ENCODE measurements at places on chromosomes 2 and 18.
A peak's percentile ranks its signal among the peaks of the same experiment; 100 is the strongest.

DNA sequence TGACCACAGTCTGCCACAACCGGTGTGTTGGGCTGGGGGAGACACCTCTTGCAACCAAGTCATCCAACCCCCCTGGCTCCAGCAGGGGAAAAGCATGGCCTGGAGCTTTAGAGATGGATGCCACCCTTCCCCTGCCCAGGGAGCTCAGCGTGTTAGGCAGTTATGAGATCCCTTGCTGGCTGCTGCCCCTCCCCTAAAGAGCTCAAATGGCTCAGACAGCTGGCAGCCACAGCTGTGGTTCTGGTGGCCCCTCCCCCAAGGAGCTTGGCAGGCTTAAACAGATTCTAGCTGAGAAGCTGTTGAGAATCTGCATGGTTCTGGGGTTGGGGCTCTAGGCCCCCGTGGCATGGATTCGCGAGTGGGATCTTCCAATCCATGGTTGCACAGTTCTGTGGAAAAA, 64.7 kb downstream of the TEX51 start:
- DNase-seq, result no peak

DNA sequence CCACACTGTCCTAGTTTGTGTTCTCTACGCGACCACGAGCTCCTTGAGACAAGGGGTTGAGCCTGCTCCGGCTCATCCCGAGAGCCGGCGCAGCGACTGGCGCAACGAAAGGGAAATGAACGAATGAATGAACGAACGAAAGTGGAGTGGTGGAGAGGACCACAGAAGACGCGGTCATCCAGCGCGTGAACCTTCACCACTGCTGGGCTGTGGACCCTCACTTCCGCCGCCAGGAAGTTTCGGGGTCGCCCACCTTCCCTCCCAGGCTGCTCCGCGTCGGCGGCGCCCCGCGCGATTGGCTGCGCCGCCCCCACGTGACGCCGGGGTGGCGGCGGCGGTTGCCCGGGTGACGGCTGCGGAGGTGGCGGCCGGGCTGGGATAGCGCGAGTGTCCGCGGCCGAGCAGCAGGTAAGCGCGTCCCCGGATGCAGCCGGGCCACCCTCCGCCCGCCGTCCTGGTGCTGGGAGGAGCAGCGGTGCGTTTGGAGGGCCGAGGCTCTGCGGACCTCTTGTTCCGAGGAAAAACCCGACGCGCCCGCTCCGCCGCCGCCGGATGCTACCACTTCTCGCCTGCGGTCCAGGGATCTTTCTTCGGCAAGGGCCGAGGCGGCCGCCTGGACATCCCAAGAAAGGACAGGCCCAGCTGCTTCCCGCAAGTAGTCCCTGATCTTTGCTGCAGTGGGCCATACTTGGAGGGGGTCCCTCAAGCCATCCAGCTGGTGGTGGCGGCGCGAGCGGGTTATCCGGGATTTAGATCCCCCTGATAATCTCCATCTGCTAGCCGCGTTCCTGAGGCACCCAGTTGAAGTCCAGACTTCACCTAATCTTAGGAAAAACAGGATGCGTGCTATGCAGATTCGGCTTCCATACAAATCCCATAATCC, at the start of gene ARMC9:
ARMC9 (plus strand) TSS at position 341 of the 883 bp plus-strand sequence. CDS start 7,608 bp downstream, outside the sequence.
- peak; percentile 80 for DNase-seq

- no peak for DNase-seq
Observed at GRCh38 chr2:233056961-233057605, 3.1 kb upstream of the INPP5D start.

DNA sequence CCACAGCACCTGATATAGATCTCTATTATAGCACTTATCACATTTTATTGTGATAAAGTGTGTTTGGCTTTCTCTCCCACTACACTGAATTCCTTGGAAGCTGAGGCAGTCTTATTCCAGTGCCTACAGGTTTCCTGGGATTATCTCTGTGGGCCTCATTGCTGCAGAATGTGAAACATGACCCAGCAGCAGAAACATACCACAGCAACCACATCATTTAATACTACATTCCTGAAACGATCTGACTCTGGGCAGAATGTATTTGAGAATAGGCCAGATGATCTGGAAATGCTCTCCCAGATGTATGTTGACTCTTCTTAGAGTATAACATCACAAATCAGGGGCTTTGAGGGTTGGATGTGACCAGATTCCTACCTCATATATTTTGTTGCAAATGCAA, 323.5 kb upstream of the TANK start:
- DNase-seq, result no peak

DNA sequence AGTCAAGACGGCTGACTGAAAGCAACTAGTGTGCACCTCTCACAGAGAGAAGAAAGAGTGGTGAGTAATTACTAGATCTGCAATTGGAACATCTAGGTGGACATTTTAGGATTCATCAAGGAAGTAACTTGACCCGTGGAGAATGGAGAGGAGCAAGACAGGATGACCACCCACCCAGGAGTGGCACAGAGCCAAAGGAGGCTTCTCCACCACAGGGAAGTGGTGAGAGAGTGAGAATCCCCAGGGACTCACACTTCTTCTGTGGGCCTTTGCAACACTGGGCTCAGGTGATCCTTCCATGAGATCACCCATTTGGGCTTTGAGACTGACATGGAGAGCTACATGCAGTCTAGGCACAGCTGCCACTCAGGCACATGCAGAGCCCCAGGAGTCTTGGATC, 132.8 kb upstream of the GALNT5 start:
- no peak for DNase-seq

DNA sequence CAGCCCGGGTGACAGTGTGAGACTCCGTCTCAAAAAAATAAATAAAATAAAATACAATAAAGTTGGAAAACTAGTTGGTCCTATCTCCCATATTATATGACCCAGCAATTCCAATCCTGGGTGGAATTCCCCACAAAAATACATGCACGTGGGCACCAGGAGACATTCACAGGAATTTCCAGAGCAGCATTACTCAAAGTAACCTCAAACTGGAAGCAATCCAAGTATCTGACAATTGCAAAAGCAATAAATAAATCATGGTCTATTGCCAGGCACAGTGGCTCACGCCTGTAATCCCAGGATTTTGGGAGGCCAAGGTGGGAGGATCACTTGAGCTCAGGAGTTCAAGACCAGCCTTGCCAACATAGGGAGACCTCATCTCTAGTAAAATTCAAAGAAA, 101.2 kb upstream of the MAP4K4 start:
- no peak for DNase-seq

- DNase-seq, result no peak
Observed at GRCh38 chr2:162926501-162926900, 87.9 kb upstream of the KCNH7 start.

GRCh38 chr18:7332452-7332851, 101.6 kb downstream of the LRRC30 start:
- no peak for DNase-seq

DNA sequence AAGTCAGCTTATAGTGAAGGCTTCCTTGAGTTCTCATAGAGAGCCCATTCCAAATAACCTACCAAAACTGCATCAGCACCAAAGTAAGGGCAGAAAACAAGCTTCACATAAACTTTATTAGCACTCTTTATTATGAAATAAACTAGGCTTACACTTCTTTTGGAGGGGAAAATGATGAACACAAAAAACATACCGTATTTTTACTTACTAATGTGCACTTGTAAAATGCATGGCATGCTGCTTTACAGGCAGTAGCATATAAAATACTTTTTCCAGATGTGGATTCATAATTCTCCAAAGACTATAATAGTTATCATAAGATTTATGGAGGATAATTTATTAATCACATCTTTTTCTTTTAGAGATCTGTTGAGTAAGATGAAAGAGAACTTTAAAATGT, 133.9 kb downstream of the OSR1 start:
- DNase-seq, result no peak

DNA sequence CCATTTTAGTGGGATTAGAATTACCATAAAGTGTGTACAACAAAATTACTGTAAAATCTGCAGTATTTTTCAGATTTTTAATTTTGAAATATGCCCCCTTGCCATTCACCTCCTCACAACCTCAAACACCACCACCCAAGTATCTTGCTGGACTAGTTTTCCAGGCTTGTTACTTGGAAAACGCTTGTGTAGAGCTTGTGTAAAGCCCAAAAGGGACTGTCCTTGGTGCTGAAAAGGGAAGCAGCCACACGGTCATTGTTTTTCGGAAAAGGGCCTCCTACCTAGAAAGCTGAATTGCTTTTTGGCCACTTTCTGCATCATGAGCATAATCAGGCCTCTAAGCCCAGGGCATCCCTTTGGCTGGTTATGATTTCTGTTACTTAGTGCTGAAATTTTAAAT, 563.4 kb downstream of the LRRTM4 start:
- no peak for DNase-seq

GRCh38 chr2:121489911-121490583, 40.6 kb upstream of the RNU4ATAC start:
- DNase-seq, result no peak

DNA sequence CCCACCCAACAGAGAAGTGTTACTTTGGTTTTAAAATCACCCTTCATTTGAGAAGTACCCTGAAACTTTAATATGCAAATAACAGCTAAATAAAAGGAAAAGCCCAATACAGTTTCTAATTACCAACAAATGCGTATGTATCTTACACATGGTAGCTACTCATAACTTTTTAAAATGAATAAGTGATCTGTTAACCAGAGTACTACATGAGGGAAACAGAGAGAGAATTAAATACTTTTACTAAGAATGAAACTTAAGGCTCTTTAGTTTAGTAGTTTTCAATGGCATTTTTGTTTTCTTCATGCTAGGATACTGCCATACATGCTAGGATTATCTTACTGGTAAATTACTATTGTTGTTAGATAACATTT, 39.1 kb upstream of the NABP1 start:
- no peak for DNase-seq

DNA sequence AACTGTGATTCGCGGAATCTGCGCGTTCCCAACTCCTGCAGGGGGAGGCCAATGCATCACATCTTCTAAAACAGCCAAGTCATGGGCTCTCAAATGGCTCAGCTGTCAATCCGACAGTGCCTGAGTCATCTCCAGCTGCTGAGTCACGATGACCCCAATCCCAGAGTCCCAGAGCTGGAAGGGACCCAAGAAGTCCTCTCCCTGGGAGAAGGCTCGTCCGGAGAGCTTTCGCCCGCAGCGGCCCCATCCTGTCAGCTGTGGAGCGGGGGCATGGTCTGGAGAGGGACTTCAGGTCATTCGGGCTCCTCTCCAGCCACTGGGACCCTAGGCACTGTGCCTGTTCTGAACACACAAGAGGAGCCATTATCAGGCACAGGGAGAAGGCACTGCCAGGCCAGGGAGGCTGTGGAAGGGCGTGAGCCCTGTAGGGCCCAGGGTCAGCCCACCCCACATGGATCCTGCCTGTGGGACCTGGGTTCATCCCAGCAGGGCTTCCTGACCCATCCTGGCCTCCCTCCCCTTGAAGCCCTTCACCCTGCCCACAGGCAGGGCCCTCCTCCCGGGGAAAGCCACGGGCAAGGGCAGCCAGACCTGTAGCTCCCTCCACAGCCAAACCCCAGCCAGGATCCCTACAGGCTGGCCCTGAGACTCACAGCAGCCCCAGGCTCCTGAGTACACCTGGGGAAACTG, 47.6 kb upstream of the GPC1 start:
- DNase-seq, result no peak

Measured in stimulated activated CD8-positive, alpha-beta memory T cell treated with anti-CD3 and anti-CD28 coated beads, Interleukin-2, amount 100 ng/mL, for 48 hours (primary cell).